ENCODE measurements at places on chromosomes 6 and 20. TPM values are rescaled to one million over a fixed set of nuclear protein-coding genes. Genes with fewer than 3 reads are reported as not detected.

The PDSS2 gene
- 6.2 TPM for total RNA-seq

- no peaks in the 10 kb centered on the region for H3K36me3 ChIP-seq
- no peak overlapping the region for H3K4me3 ChIP-seq
- no peaks in the 10 kb centered on the region for H3K27me3 ChIP-seq
- H3K27ac ChIP-seq = peak overlapping the region; percentile 18
- peaks cover 31% of the 10 kb centered on the region for H3K4me1 ChIP-seq
Measured at GRCh38 chr6:81834141-81834681, 81.7 kb upstream of the TENT5A start.

GRCh38 chr6:163170294-163170883, 244.1 kb upstream of the QKI start:
- H3K4me1 ChIP-seq = no peaks in the 10 kb centered on the region
- no peaks in the 10 kb centered on the region for H3K36me3 ChIP-seq
- H3K27ac ChIP-seq = no peak overlapping the region
- no peaks in the 10 kb centered on the region for H3K27me3 ChIP-seq
- H3K4me3 ChIP-seq = no peak overlapping the region

DNA sequence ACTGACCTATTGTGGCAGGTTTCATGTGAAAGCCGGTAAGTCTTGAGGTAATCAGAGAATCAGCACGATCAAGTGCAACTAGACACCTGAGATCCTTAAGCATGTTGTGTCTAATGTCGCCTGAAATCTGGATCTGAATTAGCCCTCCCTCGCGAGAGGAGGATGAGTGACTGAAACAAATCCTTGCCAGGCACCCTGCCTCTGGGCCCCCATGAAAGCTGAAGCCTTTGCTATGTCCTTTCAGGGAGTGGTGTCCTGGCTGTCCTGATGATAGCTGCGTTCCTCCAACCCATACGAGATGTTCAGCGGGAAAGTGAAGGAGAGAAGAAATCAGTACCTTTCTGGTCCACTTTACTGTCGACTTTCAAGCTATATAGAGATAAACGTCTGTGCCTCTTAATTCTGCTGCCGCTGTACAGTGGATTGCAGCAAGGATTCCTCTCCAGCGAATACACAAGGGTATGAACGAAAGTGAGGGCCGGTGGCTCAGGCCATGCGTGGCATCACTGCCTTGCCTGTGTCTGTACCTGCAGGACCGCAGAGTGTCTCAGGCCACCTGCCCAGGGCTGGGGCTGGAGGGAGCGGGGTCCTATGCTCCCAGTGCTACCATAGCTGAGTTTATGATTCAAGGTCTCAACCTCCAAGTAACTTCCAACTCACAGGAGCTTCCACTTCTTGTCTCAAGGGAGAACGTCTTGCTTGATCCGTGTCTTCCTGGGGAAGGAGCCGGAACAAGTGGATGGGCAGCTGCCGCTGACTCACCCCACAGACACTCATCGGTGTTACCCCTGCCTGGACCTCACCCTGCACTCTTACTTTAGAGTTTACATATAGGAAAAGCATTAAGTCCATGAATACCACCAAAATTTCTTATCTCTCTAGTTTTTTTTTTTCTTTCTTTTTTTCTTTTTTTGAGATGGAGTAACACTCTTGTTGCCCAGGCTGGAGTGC, 12.8 kb downstream of the UNC93A start:
- no peaks in the 10 kb centered on the region for H3K36me3 ChIP-seq
- H3K4me1 ChIP-seq = no peaks in the 10 kb centered on the region
- no peak overlapping the region for H3K27ac ChIP-seq
- no peak for DNase-seq
- H3K4me3 ChIP-seq = no peak overlapping the region

DNA sequence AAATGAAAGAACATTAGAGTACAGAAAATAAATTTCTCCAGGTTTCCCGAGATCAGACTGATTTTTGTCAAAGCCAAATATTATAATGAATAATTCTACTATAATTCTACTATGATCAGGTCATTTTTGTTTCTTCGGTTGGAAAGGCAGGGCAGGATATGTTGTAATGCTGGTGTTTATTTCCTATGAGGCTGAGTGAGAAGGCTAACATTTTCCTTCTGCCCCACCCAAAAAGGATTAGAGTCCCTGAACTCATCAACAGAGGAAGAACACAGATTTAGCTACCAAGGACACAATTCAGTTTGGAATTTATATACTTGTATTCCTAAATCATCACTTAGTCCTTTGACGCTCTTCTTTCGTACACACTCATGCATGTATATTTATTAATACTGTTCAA, 318.9 kb downstream of the SYNE1 start:
- no peak for DNase-seq
- H3K4me1 ChIP-seq = no peaks in the 10 kb centered on the region
- H3K36me3 ChIP-seq = no peaks in the 10 kb centered on the region
- H3K27ac ChIP-seq = no peak overlapping the region
- no peak overlapping the region for H3K4me3 ChIP-seq

DNA sequence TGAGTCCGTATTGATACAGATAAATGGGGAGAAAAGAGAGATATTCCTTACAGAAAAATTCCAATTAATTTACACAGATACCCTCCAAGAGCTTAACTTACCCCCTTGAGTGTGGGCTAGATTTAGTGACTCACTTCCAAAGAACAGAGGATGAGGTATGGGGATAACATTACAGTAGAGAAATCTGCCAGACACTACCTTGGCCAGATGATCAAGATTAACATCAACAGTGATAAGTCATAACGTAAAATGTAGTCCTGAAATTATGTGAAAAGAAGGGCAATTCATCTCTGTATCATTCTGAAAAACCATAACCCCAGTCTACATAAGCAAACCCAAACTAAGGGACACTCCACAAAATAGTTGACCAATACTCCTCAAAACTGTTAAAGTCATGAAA, 69.3 kb downstream of the PDSS2 start:
- DNase-seq = no peak
- no peak overlapping the region for H3K4me3 ChIP-seq
- no peak overlapping the region for H3K27ac ChIP-seq
- no peaks in the 10 kb centered on the region for H3K36me3 ChIP-seq
- no peaks in the 10 kb centered on the region for H3K4me1 ChIP-seq
- H3K27me3 ChIP-seq = no peaks in the 10 kb centered on the region

The KCNQ5 gene
- 1.0 TPM for total RNA-seq

GRCh38 chr6:7343546-7344475, 30.8 kb upstream of the SSR1 start:
- peak; percentile 18 for DNase-seq
- no peaks in the 10 kb centered on the region for H3K4me1 ChIP-seq
- no peaks in the 10 kb centered on the region for H3K36me3 ChIP-seq
- H3K4me3 ChIP-seq = no peak overlapping the region
- H3K27me3 ChIP-seq = no peaks in the 10 kb centered on the region

The SLC32A1 gene
- not detected for total RNA-seq

DNA sequence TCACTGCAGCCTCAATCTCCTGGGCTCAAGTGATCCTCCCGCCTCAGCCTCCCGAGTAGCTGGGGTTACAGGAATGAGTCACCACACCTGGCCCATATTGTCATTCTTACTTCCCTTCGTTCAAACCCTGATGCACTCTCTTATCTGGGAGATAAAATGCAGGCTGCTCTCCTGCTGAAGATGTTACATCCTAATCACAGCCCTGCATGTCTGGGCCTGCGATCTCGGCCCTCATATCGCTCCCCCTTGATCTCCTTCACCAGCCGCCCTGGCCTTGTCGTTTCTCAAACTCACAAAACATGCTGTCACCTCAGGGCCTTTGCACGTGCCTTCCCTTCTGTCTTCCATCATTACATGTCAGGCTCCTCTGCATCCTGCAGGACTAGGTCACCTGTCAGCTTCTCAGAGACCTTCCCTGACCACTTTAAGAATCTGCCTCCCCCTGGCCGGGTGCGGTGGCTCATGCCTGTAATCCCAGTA, 8.8 kb upstream of the C20orf203 start:
- H3K4me1 ChIP-seq = no peaks in the 10 kb centered on the region
- H3K4me3 ChIP-seq = no peak overlapping the region
- no peak for DNase-seq
- no peaks in the 10 kb centered on the region for H3K36me3 ChIP-seq

- no peak overlapping the region for H3K4me3 ChIP-seq
- DNase-seq = peak; percentile 93
- H3K27ac ChIP-seq = peak overlapping the region; percentile 96
- H3K4me1 ChIP-seq = peaks cover 100% of the 10 kb centered on the region
Measured at GRCh38 chr20:47352332-47353238, 3.9 kb downstream of the ZMYND8 start.

GRCh38 chr6:43952746-43953145, 174.5 kb downstream of the MRPL14 start:
- peaks cover 21% of the 10 kb centered on the region for H3K4me1 ChIP-seq
- H3K4me3 ChIP-seq = no peak overlapping the region
- no peak for DNase-seq
- no peak overlapping the region for H3K27ac ChIP-seq
- no peaks in the 10 kb centered on the region for H3K27me3 ChIP-seq
- no peaks in the 10 kb centered on the region for H3K36me3 ChIP-seq

GRCh38 chr6:168116438-168116974, 37.5 kb upstream of the FRMD1 start:
- no peak overlapping the region for H3K27ac ChIP-seq
- no peak overlapping the region for H3K4me3 ChIP-seq
- no peaks in the 10 kb centered on the region for H3K27me3 ChIP-seq
- H3K4me1 ChIP-seq = no peaks in the 10 kb centered on the region

DNA sequence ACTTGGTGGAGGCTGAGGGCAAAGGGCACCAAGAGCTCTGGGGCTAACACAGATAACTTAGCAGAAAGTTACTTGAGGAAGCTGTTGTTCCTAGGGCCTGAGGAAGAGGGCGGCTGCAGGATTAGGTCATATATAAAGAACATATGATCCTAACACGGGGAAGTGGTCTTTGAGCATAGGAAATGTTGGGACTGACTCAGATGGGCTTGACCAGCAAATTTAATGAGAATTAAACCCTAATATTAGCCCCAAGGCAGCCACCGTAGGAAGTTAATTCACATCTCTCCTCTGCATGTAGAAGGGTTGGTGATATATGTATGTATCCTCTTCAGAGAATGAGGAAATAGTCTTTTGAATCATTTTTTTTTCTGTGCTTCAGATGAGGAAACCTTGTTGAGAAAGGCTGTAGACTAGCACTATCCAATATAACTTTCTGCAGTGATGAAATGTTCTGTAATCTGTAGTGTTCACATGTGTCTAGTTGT, 9.2 kb upstream of the ZBTB9 start:
- H3K4me3 ChIP-seq = no peak overlapping the region
- no peaks in the 10 kb centered on the region for H3K27me3 ChIP-seq
- H3K4me1 ChIP-seq = no peaks in the 10 kb centered on the region
- no peak overlapping the region for H3K27ac ChIP-seq

DNA sequence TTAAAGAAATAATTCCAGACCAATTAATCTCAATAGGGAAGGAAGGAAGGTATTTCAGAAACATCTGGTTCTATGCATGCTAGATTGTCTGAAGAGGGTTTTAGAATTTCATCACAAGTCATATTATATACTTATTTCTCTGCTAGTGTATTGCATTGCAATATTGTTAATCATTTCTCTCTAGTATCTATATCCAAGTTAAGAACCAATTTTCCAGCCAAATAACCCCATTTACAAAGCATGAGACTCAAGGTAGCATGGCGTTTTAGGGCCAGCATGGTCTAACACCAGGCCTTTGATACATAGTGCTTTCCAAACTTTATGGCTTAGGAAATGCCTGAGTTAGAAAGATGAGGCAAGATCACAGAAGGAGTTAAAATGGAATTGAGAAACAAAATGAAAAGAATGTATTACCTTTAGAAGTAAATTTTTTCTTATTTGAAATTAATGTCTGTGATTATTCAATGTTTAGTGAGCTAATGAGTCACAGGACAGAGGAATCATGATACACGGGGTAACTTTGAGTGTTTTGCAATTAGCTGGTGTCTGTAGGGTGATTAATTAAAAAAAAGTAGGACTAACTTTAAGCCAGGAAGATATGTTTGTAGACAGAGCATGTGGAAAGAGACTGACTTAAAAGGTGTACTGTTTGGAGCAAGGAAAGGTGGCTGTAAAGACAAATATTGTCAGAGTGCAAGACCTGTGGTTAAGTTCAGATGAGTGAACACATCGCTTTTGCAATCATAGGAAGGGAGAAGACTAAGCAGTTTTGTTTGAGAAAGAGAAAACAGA, 1006.2 kb upstream of the CITED2 start:
- no peak overlapping the region for H3K4me3 ChIP-seq
- no peak for DNase-seq
- H3K4me1 ChIP-seq = peaks cover 10% of the 10 kb centered on the region

The MAPK13 gene
- 32.2 TPM for total RNA-seq

The C6orf15 gene
- total RNA-seq = not detected

Measured in body of pancreas (tissue), 4 donors.